ENCODE measurements at places on chromosomes 1 and 21.
A peak's percentile ranks its signal among the peaks of the same experiment; 100 is the strongest.

- DNase-seq = no peak
These were observed 87.4 kb upstream of the IGSF21 start for GRCh38 chr1:18020021-18020817.

GRCh38 chr1:231442735-231443134 is 20.6 kb upstream of the EGLN1 start:
- DNase-seq = no peak

DNA sequence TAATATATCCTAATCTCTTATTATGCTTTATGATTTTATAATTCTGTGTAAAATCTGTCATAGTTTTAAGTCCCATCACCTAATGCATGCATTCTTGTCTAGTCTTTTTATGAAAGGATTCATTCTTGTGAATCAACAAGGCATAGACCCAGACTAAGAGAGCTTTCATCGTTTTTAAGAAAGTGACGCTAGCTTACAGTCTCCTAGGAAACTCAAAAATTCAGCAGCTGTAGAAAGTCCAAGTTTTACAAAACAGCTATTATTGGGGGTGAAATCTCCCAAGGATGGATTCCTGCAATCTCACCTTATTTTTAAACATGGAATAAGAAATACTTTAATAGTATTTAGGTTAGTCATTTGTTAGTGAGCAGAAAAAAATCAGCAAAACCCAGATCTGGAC is 104.7 kb downstream of the NCAM2 start:
- DNase-seq = no peak

DNA sequence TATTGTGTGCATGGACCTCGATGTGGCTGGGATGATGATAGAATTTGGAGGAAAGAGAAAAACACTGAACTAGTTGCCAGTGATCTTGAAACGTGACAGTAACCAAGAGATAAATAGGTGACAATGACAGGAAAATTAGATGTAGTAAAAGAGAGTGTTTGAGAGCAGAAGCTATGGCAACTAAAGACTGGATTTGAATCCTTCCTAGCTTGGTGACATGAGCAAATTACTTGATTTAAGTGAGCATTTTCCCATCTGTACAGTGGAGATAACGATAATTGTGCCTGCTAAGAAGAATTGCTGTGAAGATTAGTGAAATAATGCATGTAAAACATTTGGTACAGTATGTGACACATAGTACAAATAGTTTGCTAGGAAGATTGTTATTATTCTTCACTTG is 12.7 kb downstream of the TTC3 start:
- DNase-seq = no peak

GRCh38 chr1:89668961-89669360 is 36.0 kb downstream of the LRRC8C start:
- peak; percentile 14 for DNase-seq

- DNase-seq = no peak
These were observed 89.4 kb downstream of the PDE4B start for GRCh38 chr1:65882076-65882475.

DNA sequence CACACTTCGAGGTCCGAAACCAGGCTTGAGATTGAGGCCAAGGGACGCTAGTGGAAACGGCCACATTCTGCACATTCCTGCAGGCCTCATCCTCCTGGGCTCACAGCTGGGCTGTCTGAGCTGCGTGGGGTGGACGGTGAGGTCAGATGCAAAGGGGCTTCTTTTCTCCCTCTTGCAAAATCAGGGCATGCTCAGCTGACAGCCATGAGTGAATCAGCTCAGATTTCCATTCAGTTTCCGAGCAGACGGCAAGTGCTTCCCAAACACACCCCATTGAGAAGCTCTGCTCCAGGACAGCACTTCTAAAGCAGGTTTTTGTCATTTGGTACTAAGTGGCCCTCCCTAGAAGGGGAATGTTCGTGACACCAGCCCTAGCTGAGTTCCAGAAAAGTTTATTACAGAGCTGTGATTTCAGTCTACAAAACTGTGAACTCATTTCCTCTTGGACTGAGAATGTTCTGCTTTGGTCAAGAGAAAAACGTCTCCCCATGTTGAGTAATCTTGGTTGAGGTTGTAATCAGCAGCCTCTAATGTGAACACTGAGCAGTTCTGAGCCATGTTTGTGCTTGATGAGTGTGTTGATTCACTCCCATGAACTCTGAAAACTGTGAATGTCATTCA is 10.0 kb downstream of the PDPN start:
- no peak for DNase-seq

GRCh38 chr1:978069-978834 is 3.6 kb downstream of the PERM1 start:
- no peak for DNase-seq

GRCh38 chr1:45929257-45929687 is 125.9 kb downstream of the MAST2 start:
- DNase-seq = no peak

GRCh38 chr1:38834937-38835827 is 24.4 kb downstream of the RRAGC start:
- peak; percentile 86 for DNase-seq

DNA sequence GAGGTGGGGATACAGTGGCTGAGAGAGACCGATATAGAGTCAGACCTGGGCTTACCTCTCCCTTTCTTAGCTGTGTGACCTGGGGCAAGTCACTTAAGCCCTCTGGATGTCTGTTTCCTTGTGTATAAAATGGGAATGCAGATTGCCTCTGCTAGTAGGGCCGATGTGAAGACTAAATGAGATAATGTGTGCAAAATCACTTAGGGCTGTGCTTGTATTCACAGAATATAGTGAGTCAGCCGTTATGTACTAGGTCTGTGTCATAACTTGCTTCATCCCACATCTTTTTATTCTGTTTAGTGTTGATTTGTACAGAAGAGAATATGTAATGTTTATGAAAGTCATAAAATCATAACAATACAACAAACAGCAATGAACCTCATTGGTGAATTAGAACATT is 56.0 kb downstream of the PTPRU start:
- no peak for DNase-seq

DNA sequence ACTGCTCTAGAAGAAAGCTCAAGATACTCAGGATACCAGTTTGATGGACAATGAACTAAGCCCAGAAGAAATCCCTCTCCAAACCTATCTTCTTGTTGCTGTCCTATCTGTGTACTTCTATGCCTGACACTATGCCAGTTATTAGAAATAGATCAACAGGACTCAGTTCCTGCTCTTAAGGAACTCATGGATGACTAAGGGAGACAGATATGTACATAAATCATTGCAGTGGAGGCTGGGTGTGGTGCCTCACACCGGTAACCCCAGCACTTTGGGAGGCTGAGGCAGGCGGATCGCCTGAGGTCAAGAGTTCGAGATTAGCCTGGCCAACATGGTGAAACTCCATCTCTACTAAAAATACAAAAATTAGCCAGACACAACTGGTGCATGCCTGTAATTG is 42.4 kb upstream of the AK4 start:
- no peak for DNase-seq

- DNase-seq = no peak
These were observed 78.6 kb downstream of the DUSP10 start for GRCh38 chr1:221663321-221663720.

DNA sequence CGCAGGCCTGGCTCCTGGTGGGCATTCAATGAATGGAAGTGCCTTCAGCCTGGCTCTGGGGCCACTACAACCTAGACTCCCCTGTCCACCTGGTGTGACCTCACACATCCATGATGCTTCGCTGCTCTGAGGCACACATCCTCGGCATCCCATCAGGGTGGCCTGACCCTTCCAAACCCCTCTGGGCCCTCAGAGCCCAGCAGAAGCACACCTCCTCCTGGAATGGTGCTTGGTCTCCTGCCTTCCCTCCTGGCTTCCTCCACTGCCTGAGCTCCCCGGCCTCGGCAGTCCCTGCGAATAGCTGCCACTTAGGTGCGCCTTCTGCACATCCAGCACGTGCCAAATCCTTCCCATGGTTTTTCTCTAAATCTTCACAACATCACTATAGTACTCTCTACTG is 133.8 kb downstream of the GLIS1 start:
- no peak for DNase-seq

DNA sequence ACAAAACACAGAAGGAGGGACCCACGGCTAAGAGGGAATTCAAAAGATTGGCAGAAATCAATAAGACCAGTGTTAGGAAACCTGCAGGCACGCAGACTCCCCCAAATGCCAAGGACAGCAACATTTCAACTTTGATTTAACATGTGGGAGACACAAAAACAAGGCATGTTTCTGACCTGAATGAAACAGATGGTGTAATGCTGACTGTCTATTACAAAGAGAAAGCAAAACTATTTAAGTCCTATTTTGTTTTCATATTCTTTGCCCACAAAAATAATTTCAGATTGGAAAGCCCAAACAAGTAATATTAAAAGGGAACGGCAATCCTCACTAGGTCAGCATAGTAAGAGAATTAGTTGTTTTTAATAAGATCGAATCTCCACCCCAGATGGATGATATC is 107.9 kb downstream of the S1PR1 start:
- DNase-seq = no peak

- no peak for DNase-seq
These were observed 38.7 kb downstream of the DHX9 start for GRCh38 chr1:182877842-182878241.

DNA sequence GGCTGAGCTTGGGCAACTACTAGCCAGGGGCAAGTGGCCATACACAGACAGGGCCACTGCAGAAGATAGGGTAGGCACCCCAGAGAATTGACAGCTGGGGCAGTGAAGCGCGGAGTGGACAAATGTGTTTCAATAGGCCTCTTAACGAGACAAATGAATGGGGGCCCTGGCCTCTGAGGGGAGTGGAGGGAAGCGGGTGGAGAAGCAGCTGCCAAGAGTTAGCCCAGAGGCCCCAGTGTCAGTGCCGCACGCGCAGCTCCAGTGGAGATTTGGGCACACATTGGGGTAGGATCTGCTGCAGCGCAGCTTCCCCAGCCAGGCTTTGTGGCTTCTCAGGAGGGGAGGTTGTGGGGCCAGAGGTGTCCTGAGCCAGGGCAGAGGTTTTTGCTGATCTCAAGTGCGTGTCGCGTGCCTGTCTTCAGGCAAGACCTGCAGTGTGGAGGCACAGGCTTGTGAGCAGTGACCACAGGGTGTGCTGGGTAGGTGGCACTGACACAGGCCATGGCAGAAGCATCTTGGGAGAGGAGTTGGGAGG is 16.9 kb downstream of the PTPRF start:
- no peak for DNase-seq

DNA sequence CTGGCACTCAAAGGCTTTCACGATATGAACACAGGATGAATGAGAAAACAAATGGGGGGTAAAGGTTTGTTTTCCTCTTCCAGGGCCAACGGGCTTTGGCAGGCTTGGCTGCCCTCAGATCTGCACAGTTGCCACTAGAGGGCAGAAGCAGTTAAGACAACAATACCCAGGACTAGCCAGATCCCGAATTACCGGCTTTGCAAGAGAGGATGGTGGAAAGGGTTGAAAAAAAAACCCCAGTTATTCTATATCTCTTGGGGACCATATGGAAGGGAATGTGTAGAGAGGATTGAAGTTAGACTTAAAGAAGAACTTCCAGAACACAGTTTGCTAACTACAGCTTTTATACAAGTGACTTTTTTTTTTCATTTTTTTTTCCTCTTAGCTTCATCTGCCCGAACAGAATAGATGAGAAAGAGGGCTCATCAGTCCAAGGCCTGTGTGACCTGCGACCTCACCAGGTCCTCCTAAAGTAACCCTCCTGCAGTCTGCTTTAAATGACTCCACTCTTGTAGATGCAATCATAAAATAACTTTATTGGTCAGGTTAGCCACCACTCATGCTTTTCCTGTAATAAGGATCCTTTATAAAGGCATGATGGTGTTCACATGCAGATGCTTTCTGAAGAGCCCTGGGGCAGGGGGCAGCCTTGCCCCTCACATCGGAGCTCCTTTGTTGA is 10.7 kb downstream of the FMOD start:
- peak; percentile 61 for DNase-seq

- DNase-seq = no peak
These were observed 1.5 kb downstream of the PTGFRN start for GRCh38 chr1:116911188-116911553.
